ENCODE measurements at places on chromosomes 12 and 14. TPM values are rescaled to one million over a fixed set of nuclear protein-coding genes. Genes with fewer than 3 reads are reported as not detected.

CCDC77 gene
- total RNA-seq, result 12.5 TPM

AKAP5 gene
- total RNA-seq, result 1.7 TPM

DNA sequence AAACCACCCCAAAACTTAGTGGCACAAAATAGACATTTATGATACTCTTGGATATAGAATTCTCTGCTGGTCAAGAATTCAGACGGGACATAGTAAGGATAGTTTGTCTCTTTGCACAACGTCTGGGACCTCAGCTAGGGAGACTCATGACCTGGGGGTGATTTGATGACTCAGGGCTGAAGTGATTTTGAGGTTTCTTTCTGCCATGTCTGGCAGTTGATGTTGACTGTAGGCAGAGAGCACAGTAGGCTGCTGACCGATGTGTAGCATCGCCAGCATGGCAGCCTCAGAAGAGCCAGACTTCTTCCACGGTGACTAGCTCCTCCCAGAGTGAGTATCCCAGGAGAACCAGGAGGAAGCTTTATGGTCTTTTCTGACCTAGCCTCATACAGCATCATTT lies 88.9 kb upstream of the FRMD6 start:
- no peak for DNase-seq

- DNase-seq, result no peak
Observed at GRCh38 chr12:15208871-15209656, 12.2 kb downstream of the RERG start.

- no peak for DNase-seq
Observed at GRCh38 chr14:69692594-69692993, 74.3 kb upstream of the SRSF5 start.

Measured in Calu3 (cell line).